NK-92 treated with Interleukin-12 subunit alpha and Interleukin-12 subunit beta, amount 100 ng/mL, for 24 hours (cell line): ENCODE measurements at places on chromosomes 5 and 9.

DNA sequence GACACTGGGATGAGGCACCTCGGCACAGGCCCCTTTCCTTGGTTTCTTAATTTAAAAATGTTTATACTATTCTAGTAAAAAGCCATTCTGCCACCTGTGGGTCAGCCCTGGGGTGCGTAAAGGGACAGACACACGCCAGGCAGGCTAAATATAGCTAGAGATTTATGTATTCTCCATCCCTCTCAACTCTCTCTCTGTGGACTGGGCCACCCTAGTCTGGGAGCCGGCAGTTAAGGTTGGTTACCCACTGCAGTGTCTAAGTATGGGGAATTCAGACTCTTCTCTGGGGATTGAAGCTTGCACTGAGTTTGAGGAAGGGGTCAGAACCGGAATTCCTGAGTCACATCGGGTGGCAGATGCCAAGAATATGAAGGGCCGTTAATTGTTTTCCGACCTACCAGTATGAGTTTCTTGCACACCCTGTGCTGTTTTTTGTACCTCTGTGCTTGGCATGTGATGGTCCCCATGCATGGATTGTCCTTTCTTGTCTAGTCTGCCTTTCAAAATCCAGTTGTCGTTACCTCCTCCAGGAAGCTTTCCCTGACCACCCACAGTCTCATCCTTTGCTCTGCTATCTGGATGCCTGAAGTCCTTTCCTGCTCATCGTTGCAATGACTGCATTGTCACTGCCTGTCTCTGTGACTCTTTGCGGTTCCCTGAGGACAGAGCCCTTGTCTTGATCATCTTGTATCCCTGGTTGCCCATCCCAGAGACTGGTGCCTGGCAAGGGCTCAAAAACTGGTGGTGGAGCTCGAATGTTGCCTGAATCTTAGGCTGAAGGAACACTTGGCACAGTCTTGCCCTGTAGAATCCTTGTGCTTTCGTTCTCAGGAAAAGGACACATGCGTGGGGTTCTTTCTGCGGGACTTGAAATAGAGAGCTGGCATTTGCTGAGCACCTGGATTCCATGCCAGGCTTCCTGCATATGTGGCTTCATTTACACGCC is 2.1 kb downstream of the NEURL1B start:
- DNase-seq, result no peak

DNA sequence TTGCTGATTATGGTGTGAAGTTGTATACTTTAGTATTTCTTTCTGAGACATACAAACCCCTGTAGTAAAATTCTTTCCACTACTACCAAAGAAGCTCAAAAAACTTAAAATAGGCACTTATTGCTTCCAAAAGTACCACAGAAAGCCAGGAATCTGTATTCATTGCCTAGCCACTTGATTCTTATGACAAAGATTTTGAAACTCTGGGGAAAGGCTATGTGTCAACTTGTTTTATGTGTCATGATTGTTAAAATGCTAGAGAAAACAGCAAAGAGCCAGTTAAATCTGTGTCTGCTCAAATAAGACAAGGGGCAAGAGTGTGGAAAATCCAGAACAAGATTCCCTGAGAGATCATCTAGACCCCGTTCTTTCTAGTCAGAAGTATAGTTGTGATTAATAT is 6.0 kb downstream of the KIF2A start:
- DNase-seq, result no peak

GRCh38 chr5:73820326-73820725 is 194.3 kb downstream of the ARHGEF28 start:
- DNase-seq, result no peak

DNA sequence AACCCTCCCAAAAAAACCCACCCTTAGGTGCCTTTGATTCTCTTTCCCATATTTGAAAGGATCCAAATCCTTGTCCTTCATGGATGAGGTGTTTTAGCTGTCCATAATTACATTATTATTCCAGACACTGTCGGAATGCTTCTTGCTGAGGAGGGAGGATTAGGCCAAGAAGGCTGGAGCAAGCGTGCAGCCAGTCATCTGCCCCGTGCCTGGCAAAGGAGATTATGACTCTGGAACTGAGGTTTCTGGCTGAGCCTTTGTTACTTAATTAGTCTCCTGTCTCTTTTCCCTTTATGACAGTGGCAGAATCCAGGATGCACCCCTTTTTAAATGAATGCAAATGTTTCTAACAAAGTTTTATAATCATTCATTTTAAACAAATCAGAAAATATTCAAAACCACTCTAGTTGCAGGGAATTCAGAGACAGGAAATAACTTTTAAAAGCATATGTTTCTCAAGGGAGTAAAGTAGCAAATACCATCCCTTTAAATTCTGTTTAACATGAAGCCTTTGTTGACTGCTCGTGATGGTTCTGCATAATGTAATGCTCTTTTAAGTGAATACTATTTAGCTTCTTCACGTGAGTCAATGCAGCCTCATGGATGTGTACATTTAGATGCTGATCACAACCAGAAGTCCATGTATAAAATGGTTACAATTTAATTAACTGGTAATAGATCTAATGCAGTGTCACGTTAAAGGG is 69.8 kb downstream of the GALNT10 start:
- no peak for DNase-seq

GRCh38 chr5:126676195-126676624 is 75.5 kb downstream of the PHAX start:
- DNase-seq, result peak; percentile 22

- no peak for DNase-seq
These were observed 27.7 kb upstream of the ZNF622 start for GRCh38 chr5:16493261-16493660.

DNA sequence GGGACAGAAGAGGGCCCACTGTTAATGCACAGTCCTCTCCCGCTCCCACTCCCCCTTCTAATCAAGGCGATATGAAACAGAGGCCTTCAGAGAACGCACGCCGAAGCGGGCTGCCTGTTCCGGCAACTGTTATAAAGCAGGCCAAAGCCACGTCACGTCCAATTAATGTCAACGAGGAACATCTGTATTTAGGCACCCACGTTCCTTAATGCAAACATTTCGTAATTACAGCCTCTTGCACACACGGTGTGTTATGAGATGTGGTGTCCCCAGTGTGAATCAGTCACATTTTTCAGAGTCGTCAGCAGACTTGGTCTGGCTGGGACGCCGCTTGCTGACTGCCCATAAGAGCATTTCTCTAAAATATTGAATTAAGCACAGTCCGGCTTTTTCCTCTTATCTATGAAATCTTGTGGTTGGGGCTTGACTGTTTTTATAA is 339.0 kb downstream of the NSG2 start:
- DNase-seq, result no peak

DNA sequence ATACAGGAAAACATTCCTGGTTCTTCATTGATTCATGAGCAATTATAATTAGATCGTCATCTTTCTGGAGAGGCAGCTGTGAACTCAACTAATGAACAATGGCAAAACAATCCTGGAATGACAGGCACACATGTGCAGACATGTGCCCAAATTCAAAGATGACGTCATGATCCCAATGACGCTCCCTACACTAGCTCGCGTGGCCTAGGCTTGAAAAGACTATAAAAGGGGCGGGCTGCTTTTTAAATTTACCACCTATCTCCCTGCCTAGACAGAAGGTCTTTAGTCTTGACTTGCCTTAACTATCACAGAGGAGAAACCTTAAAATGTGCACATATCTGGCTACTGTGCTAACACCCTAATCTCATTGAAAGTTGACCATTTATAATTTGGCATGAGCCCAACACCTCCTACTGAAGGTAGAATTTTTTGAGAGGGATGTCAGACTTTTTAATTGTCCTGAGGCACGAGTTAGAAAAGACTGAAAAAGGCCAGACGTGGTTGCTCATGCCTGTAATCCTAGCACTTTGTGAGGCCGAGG is 88.2 kb downstream of the PRRT1B start:
- no peak for DNase-seq

GRCh38 chr5:99081711-99082110 is 152.9 kb upstream of the CHD1 start:
- no peak for DNase-seq

GRCh38 chr5:149299451-149300054 is 27.9 kb downstream of the AFAP1L1 start:
- DNase-seq, result no peak

- DNase-seq, result no peak
These were observed 178.5 kb upstream of the PHYKPL start for GRCh38 chr5:178411083-178411482.

GRCh38 chr9:70411121-70411929 is 3.1 kb downstream of the KLF9 start:
- no peak for DNase-seq

DNA sequence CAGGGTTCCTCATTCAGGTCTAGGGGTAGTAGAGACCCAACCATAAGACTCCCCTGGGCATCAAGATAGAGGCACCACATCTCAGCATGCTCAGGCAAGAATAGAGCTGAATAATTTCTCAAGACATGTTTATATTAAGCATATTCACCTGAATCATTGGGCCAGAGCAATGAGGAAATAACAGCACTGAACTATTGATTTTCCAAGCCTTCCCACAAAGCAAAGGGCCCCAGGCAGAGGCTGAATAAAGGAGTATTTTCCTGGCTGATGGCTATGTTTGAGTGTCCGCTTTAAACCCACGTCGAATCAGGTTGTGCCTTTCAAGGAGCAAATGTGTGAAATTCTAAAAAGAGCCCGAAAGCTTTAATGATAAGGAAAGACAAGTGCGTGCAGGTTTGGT is 129.2 kb downstream of the HSD17B3 start:
- DNase-seq, result no peak

DNA sequence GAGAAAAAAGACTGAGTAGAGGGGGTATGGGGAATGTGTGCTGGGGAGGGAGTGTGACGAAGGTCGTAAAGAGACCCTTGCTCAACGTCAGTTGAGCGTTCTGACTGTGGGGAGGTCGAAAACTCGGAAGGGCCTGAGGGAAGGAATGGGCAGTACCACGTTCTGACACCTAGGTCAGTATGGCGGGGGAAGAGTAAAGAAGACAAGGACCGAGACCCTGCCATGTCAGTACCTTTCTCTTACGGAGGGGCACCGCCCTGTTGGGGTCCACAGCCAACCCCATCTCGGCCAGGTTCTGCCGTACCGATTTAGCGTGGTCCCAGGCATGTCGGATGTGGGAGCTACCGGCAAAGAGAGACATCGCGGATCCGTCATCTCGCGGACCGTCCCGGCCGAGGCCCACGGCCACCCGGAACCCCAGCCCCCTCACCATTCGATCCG is 375 bp downstream of the NOP16 start:
- DNase-seq, result no peak

DNA sequence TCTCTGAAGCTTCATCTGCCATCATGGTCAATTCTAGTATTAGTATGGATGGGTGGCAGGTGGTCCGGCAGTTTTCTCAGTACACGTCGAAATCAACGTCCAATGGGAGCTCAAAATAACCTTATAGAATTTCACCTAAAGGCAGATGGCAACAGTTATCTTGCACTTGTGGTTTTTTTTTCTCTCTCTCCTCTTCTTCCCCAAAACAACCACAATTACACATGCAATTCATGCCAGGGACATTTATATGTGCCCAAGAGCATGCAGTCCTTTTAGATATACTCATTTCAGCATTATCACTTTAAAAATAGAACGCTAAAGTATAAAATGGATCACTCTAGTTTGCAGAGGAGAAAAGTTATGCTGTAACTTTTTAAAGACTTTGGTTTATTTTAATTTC is 1428.9 kb upstream of the WWC1 start:
- no peak for DNase-seq

DNA sequence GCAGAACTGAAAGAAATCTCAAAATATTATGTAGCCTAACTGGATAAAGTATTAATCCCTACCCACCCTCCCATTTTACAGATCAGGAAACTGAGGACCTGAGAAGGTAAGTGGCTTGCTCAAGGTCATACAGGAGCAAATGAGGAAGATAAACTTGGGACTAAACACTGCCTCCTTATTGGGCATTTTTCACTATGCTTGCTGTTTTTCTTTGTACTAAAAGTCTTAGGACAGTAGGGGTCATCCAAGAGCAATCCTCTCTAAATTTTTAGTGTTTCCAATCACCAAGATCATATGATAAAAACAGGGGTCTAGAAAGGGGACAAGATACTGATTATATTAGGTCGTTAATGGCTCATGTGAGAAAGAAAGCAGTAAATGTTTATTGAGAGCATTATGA is 80.8 kb downstream of the RORB start:
- DNase-seq, result no peak

DNA sequence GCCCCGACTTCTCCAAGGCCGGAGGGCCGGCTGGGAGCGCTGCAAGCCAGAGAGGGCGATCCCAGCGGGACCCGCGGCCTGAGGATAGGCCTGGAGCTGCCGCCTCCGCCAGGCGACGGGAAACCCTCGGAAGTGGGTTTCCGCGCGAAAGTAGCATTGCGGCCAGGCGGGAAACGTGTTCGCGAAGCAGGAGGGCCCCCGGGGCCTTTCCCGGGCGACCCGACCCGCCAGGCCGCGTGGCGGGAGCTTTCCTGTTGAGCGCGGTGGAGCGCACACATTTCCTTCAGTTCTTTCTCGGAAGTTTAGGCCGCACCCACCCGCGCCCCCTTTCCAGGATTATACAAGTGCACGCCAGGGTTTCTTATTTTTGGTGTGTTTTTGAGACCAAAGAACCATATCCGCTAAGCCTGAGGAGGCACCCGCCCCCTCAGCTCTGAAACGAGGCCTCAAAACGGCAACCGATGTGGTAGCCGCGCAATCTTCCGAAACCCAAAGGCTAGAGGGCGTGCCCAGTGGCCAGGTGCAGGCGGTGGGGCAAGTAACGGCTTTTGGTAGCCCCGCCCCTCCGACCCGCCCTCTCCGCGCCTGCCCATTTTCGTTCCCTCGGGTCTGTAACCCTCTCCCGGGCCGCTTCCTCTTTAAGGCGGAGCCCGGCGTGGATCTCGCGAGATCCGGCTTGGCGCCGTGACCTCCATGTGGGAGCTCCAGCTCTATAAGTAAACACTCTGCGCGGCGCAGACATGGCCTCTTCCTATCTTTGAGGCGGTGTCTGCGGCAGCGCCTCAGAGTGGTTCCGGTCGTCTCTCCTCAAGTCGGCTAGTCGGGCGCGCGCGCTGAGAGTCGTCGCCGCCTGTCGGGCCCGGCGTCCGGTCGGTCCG is at the start of gene UHRF2:
TSS of gene UHRF2 (plus strand) at position 713 of the 878 bp plus-strand sequence. CDS start 292 bp downstream, outside the sequence.
- peak; percentile 98 for DNase-seq

DNA sequence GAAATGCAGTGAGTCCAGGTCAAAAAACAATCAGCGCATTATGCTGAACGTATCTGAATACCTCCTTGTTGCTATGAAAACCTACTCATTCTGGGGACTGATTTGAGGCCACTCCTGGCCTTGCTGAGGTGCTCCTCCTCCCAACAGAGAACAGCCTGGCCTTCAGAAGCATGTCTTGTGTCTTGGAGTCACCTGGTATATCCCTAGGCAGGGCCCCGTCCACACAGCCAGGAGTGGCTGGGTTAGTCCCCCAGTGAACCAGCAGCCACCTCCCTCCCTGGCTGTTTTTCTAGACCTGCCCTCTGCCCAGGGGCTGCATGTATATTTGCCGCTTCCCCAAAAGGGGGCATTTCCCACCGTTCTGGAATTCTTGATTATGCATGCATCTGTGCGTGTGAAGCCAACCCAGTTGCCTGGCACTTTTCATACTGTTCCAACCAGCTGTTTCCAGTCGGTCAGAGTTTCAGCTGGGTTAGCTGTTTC is 99.2 kb upstream of the SPATA31C2 start:
- DNase-seq, result no peak

- no peak for DNase-seq
These were observed 61.6 kb downstream of the IPPK start for GRCh38 chr9:92608241-92608908.

GRCh38 chr5:74251141-74252035 is 389.1 kb downstream of the ENC1 start:
- no peak for DNase-seq

- no peak for DNase-seq
These were observed 4.6 kb downstream of the BASP1 start for GRCh38 chr5:17221843-17222636.

GRCh38 chr5:116536316-116537083 is 38.1 kb downstream of the SEMA6A start:
- no peak for DNase-seq

- DNase-seq, result no peak
These were observed 69.6 kb upstream of the LRRTM2 start for GRCh38 chr5:138944527-138945322.
